ENCODE measurements at places on chromosomes 5 and 9. TPM values are rescaled to one million over a fixed set of nuclear protein-coding genes. Genes with fewer than 3 reads are reported as not detected.

The ASPN gene
- total RNA-seq: 0.90 TPM

The MYORG gene
- total RNA-seq: 0.71 TPM

The HSPB3 gene
- 1.2 TPM for total RNA-seq

The PCDHAC1 gene
- 0.40 TPM for total RNA-seq

The FOXD4L6 gene
- total RNA-seq: not detected

The IL7R gene
- total RNA-seq: 3.6 TPM

The MOB3B gene
- total RNA-seq: 19.3 TPM

The PCDHAC2 gene
- 0.38 TPM for total RNA-seq

The GFPT2 gene
- total RNA-seq: 42.4 TPM

The DDX4 gene
- total RNA-seq: not detected

The SCGB3A2 gene
- total RNA-seq: 0.79 TPM

The GALT gene
- 45.2 TPM for total RNA-seq

The GLDC gene
- total RNA-seq: 0.52 TPM

The ARHGEF39 gene
- total RNA-seq: 1.4 TPM

The GPR21 gene
- not detected for total RNA-seq

The BTNL8 gene
- 0.41 TPM for total RNA-seq

The PTPRD gene
- 178 TPM for total RNA-seq

The PDCD1LG2 gene
- total RNA-seq: 1.2 TPM

The LCP2 gene
- 6.4 TPM for total RNA-seq

The MYMK gene
- not detected for total RNA-seq

The THBS4 gene
- 10.9 TPM for total RNA-seq

The PCDHGB3 gene
- total RNA-seq: 6.5 TPM

The FCN2 gene
- 1.1 TPM for total RNA-seq

The GARIN3 gene
- total RNA-seq: not detected

The GFI1B gene
- not detected for total RNA-seq

The F12 gene
- not detected for total RNA-seq

All from ovary (tissue), 10 donors.